Stimulated activated CD8-positive, alpha-beta memory T cell treated with anti-CD3 and anti-CD28 coated beads, Interleukin-7, amount 100 ng/mL, for 1 hour (primary cell): ENCODE measurements at places on chromosomes 16 and 17.

GRCh38 chr16:49608779-49609178, 235.2 kb downstream of the C16orf78 start:
- no peak for DNase-seq

DNA sequence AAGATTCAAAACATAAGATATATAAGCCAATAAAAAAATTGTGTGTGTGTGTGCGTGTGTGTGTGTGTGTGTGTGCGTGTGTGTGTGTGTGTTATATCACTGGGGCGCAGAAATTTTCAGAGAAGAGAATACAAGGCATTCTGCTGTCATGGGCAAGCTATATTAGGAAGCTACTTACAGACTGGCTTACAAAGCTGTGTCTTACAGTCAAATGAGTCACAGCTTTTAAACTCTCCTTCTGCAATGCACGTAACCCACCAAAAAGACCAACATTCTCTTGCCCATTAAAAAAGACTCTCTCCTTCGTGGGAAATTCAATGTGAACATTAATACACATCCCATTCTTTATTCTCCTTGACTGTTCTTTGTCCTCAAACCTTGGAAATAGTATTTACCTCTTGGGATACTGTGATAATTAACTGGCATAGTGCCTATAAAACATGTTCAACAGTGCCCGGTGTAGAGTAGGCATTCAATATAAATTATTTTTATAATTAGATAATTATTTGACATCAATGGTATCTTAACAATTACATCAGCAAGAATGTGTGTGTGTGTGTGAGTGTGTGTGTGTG, 860.4 kb upstream of the SOX9 start:
- DNase-seq, result no peak

- no peak for DNase-seq
These were observed 919.1 kb upstream of the EEF2KMT start for GRCh38 chr16:6016530-6017184.

DNA sequence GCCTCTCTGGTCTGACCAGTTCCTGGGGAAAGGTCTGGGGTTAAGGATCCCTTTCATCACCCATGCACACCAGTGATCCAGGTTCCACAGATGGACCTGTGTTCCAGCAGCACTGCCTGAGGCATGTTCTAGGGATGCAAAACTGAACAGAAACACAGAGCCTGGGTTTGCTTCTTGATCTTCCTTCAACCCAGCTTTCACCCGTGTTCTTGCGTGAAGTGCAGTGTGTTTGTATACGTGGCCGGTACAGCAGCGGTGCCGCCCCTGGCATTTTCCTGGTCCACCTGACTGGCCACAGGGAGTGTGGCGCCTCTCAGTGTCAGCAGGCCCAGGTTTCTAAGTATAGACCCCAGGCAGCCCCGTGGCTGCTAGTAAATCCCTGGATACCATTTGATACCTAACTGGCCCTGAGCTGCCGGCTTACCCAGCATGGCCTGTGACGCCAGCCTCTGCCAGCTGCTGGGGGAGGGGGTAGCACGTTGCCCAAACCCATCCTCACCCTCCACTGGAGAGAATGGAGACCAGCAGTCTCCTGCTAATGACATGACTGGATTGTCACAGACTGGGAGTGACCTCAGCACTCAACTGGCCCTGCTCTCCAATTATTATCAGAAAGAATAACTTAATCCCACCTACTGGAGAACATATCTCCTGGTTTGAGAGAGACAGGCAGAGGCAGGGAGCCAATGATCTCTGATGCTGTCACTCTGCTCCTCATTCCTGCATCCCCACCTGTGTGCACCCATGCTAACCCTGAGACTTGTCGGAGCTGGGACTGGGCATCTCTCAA, 59.2 kb upstream of the LGALS9 start:
- DNase-seq, result no peak

GRCh38 chr17:21174713-21175112, 39.2 kb downstream of the TMEM11 start:
- no peak for DNase-seq

- no peak for DNase-seq
These were observed 19.7 kb downstream of the NUP88 start for GRCh38 chr17:5399767-5400166.

DNA sequence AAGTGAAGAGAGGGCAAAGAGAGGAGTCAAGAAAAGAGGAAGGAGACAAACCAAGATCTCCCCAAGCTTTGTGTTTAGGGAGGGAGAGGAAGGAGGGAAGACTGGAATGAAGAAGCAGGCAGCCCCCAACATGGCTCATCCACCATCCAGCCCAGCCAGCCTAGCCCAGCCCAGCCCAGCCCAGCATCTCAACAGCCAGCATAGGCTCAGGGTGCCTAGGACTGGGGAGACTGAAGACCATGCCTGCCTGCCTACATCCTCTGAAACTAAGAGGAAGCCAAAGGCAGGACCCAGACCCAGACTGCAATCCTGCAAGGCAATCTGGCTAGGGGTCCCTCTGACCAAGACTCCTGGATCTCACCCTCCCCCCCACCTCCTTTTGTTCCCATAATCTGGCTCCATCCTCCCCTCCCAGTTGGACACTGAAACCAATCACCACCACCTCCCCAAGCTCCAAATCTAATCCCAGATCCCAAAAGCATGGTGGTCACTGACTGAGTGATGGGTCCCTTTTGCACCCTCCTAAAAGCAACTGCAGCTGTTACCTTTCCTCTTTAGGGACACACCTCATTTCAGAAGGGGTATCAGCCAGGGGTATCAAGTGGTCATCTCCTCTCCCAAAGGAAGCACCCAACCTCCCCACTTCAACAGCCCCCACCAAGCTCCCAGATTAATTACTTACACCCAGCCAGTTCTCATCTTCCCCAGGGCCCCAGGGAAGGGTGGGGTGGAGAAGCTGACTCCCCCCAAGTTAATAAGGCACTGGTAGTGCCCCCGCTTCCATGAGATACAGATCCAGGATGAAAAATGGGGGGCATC, 1.2 kb downstream of the HDAC5 start:
- DNase-seq, result no peak

GRCh38 chr17:80559825-80560251, 15.2 kb downstream of the RPTOR start:
- no peak for DNase-seq

- no peak for DNase-seq
These were observed 247.0 kb downstream of the GSG1L start for GRCh38 chr16:27816561-27816960.
